Activated naive CD4-positive, alpha-beta T cell treated with anti-CD3 and anti-CD28 coated beads, Interleukin-2, amount 50 U/mL, for 72 hours (primary cell): ENCODE measurements at places on chromosomes 1 and 21. TPM values are rescaled to one million over a fixed set of nuclear protein-coding genes. Genes with fewer than 3 reads are reported as not detected.

- DNase-seq: no peak
Measured at GRCh38 chr1:212728606-212729005, 29.0 kb upstream of the BATF3 start.

DNA sequence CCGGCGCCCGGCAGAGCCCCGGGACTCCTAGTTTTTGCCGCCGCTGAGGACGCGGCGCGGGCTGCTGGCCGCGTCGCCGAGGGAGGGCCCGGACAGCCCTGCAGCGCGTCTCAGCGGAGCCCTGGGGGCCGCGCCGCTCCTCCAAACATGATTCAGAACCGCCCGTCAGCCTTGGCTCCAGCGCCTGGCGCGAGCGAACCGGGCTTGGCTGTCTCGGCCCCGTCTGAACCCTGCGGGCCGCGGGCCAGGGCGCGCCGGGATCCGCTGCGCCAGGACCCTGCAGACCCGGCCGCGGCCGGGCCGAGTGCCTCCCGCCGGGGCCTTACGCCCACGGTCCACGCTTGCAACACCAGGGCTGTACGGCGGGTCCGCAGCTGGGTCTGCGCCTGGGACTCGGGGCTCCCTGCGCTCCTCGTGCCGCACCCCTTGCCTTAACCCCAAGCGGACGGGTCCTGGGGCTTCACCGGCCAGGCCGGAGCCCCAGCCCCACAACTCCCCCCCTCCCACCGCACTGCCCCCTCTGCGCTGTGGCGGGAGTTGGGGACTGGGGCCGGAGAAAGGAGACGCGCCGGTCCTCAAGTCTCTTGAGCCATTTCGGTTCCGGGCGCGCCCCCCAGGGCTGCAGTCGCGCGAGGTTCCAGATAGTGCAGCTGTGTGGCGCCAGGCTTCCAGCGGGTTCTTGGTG, 48.4 kb upstream of the CD34 start:
- peak; percentile 27 for DNase-seq

GRCh38 chr1:212107481-212107880, 71.9 kb downstream of the DTL start:
- no peak for DNase-seq

KCNJ10 gene
- not detected for total RNA-seq

DNA sequence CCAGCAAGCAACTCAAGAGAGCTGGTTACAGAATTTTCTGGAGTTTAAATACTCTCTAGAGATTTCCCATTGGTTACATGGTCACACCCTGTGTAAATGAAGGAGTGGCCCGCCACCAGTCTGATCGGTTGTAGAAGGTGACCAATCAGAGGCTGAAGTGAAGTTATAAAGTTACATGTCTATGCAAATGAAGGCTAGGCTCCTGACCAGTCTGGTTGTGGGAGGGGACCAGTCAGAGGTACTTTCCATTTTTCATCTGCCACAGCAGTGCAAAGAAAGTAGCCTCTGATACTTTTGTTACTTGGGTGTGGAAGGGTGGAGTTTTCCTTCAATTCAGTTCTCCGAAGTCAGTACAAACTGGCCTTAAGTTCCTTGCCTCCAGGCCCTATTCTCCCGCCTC, 273.7 kb downstream of the BARHL2 start:
- no peak for DNase-seq

GRCh38 chr21:44019568-44019958, 7.5 kb downstream of the TRAPPC10 start:
- no peak for DNase-seq

KRTAP7-1 gene
- not detected for total RNA-seq

FAM229A gene
- 9.7 TPM for total RNA-seq

SPATA17 gene
- not detected for total RNA-seq

LHX8 gene
- not detected for total RNA-seq

DNA sequence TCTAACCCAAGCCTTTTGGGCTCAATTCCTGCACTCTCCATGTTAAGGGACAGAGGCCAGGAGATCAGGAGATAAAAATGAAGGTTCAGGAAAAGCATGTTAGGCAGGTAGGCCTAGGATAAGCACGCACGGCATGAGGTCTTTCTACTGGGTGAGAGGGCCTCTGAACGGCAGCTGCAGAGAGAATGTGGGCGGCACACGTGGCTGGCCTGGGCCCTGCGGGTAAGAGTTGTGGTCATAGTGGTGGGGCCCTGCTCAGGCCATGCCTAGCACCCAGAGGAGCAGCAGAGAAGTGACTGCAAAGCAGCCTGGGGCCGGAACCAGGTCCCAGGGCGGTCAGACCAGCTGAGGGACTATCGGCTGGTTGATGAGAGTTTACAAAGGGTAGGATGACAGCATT, 7.5 kb upstream of the FOXO6 start:
- DNase-seq: peak; percentile 48

HSD3B2 gene
- not detected for total RNA-seq

DNA sequence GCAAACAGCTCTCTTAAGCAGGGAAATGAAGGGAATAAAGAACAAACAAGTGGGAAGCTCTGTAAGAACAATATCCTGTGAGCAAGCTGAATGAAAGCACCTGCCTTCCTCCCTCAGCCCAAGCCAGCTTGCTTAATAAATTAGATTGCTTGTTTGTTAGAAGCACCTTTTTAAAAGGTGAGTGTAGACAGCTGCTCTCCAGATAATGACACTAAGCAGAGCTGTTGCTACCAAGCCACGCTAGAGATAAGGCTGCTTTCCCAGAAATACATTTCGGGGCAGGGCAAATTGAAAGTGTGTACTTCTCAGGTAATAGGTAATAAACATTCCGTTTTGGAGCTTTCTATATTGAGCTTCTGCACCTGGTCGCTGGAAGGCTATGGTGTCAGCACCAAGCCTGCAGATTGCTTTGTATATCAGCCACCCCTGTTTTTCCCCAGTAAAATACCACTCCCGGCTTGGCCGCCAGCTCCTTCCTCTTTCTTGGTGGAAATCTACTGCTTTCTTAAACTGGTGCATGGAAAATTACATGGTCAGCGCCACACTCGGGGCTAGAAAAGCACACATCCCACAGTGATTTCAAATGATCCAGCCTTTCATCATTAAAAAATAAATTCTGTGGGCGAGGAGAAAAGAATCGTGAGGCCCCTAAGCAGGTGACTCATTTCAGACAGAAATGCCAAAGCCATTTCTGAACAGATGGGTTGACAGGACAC, 151.3 kb downstream of the ETS2 start:
- no peak for DNase-seq

- no peak for DNase-seq
Measured at GRCh38 chr21:43029785-43030184, 45.9 kb downstream of the CBS start.

MEX3A gene
- 0.16 TPM for total RNA-seq

DNA sequence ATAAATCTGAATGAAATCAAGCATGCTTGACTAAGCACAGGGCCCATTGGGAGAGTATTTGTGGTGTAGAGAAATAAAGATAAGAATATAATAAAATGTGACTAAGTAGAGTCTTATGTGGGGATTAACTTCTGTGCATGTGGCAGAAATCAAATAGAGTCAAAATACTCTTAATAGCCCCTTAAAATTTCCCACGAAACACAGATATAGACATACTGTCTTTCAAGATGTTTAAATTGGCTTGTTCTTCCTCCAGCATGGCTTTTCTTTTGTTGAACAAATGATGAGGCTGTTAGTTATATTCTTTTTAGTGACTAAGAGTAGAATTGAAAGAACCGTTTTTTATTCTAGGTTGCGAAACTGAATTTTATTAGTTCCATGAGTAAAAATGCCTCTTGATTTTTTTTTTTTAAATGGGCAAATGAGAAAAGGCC, 112.3 kb downstream of the RPS6KC1 start:
- no peak for DNase-seq

GRCh38 chr1:117754061-117754969, 148.5 kb downstream of the TENT5C start:
- DNase-seq: peak; percentile 39

DNA sequence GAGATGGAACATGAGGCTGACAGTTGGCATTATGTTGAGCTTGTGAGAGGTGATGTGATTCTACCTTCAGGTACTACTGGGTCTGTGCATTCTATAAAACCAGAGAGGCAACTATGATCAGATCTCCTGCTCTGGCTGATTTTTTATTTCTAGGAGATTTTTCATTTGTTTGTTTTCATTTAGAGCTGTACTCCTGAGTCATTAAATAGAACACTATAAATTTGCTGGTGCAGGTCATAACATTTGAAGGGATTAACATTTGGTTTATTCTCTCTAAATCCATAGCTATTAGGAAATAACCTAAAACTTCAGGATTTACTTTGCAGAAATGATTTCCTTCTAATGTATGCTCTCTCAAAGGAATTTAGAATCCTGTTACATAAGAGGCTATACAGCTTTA, 42.9 kb downstream of the MAGI3 start:
- no peak for DNase-seq

CCDC24 gene
- total RNA-seq: 1.4 TPM

DNA sequence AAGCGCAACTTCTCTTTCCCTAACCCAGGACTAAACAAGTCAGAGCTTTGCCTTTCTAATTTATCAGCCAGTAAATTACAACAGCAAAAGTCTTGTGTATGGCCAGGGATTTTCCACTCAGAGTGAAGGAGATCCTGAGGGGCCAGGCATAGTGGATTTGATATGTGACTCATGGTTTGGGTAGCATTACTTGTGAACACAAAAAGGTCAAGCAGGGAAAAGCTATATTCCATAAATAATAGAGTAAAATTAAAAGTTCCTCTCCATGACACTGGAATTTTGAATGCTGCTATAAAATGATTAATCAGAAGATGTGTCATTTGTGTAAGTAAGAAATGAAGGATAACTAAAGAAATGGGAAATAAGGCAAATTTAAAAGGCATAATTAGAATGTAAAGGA, 284.8 kb downstream of the HLX start:
- no peak for DNase-seq

NPR1 gene
- not detected for total RNA-seq

BTBD19 gene
- total RNA-seq: 16.7 TPM
